ENCODE measurements at places on chromosomes 11 and 22. TPM values are rescaled to one million over a fixed set of nuclear protein-coding genes. Genes with fewer than 3 reads are reported as not detected.

DNA sequence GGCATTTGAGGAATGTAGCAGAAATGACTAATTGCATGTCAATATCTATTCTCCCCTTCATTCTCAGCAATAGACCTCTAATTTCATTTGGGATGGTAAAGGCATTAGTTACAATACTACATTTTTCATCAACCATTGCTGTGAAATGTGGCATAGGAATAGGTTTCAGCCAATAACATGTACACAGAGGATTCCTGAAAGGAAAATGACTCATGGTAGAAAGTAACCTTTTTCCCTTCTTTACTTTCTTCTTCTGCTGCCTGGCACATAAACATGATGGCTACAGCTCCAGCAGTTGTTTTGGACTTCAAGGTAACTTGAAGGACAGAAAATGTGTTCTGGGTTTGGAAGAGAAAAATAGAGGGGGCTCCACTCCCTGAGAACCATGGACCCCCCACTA, 231.8 kb upstream of the CTSC start:
- DNase-seq = no peak

- DNase-seq = no peak
Observed at GRCh38 chr11:91230647-91231046, 994.0 kb upstream of the FAT3 start.

ART1 gene
- polyA plus RNA-seq = not detected

MUC5AC gene
- not detected for polyA plus RNA-seq

GRCh38 chr11:123594188-123594901, 60.1 kb downstream of the SCN3B start:
- no peak for DNase-seq
